ENCODE measurements at places on chromosomes 3 and 15. TPM values are rescaled to one million over a fixed set of nuclear protein-coding genes. Genes with fewer than 3 reads are reported as not detected.
A peak's percentile ranks its signal among the peaks of the same experiment; 100 is the strongest.

DNA sequence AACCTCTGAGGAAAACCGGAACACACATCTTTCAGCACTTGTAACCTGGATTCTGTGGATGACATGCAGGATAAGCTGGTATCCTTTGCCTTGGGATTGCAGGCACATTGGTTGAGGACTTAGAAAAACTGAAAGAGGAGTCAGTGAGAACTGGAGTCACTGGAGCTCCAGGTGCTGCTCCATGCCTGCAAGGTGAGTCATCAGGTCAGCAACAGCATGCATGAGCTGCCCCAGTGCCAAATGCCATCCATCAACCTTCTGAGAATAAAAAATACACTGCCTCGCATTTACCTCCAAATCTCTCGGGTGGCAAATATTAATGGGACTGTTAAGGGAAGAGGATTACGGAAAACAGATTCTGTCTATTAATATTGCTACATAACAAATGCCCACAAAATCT lies 729.1 kb downstream of the NTRK3 start:
- DNase-seq = no peak

- no peak for DNase-seq
These were observed 255.3 kb upstream of the UBE2E2 start for GRCh38 chr3:22947851-22948250.

OSBPL10 gene
- 5.1 TPM for total RNA-seq

GRCh38 chr3:47961815-47962606 lies 54.2 kb downstream of the MAP4 start:
- no peak for DNase-seq

DNA sequence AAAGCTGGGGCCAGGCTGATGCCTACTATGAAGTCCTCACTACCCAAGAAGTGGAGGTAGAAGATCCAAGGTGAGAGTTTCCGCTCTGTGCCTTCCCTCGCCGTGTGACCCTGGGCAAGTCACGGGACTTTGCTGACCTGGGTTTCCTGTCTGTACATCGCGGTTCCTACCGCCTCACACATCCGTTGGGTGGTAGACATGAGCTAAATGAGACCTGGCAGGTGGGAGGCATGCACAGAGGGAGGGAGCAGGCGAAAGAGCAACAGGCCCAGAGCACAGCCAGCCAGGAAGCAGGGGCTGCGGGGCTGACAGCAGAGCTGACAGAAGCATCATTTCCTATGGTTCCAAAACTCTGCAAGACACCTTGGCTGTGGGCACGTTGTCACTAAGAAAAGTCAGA lies 157.3 kb upstream of the BHLHE40 start:
- DNase-seq = no peak

DNA sequence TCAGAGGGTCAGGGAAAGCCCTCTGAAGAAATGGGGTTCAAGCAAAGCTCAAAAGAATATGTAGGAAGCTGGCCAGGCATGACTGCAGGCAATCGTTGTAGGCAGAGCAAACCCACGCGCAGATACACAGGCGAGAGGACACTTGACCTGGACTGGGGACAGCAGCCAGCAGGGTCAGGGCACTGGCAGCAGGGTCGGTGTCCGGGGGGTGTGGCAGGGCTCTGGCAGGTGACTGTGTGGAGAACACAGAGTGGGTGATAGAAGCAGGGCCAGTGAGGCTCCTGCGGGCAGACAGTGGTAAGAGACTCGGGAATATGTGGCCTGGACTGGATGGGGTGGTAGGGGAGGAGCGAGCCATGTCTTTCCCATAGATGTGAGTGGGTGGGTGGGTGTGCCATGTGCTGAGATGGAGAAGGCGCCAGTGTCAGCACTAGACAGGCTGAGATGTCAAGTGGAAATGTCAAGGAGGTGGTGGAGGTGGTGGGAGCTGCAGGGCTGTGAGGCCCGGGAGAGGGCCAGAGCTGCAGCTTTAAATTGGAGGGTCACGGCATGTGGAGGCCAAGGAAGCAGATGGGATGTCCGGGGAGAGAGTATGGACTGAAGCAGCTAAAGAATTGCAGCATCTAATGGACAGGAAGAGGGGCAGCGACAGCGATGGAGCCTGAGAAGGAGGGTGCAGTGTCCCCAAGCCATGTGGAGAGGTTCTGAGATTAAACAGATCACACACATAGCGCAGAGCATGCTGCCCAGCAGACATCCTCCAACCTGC lies 13.4 kb downstream of the TMEM43 start:
- no peak for DNase-seq

GRCh38 chr15:50883903-50884302 lies 24.6 kb upstream of the AP4E1 start:
- DNase-seq = no peak

DNA sequence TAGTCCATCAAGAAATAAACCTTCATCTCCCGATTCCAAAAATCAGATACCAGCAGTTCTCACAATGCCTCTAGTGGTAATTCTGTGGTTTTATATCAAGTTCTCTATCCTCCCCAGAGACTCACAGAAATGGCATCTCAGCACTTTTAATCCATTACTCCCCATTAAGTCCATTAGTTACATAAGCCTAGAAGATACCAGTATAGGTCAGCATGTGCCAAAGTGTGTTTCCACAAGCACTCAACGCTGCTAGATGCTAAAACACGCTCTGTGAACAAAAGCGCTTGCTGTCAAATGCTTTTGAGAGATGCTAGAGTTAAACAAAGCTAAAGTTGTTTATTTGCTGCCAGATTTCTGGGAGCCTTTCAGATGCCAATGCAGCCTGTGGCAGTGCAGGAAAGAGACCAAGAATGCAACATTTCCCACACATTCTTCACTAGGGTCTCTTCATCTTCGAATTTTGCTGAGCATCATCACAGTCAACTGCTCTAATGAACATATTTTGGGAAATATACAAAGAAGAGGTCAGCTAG lies 918.8 kb upstream of the CFAP20DC start:
- no peak for DNase-seq

GRCh38 chr3:37256447-37256846 lies 82.1 kb upstream of the LRRFIP2 start:
- DNase-seq = no peak

DNA sequence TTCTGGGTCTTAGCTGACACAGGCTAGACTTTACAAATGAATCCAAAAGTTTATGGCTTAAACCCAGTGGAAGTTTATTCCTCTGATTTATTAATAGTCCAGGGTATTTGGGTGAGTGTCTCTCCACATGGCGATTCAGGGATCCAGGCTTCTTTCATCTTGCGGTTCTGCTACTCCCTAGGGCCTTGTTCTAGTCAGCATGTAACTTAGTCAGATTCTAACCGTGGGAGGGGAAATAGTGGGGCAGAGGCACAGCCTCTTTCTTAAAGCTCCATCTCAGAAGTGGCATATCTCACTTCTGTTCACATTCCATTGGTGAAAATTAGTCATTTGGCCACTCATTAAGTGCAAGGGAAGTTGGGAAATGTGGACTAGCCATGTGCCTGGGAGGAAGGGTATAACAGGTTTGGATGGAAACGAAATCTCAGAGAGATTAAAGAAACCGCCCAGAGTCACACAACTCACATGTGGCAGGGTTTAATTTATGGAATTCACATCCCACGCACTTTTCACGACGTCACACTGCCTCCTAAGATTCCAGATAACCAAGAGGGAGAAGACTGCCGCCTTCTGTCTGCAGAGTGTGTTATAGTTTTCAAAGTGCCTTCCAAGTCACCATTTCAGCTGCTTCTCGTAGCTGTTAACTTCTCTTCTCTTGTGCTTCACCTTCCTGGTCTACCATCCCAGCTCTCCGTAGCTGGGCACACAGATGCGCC lies 11.4 kb upstream of the RASGRF1 start:
- no peak for DNase-seq

- peak; percentile 1 for DNase-seq
These were observed 8.7 kb upstream of the CAMK1 start for GRCh38 chr3:9778143-9779074.

DNA sequence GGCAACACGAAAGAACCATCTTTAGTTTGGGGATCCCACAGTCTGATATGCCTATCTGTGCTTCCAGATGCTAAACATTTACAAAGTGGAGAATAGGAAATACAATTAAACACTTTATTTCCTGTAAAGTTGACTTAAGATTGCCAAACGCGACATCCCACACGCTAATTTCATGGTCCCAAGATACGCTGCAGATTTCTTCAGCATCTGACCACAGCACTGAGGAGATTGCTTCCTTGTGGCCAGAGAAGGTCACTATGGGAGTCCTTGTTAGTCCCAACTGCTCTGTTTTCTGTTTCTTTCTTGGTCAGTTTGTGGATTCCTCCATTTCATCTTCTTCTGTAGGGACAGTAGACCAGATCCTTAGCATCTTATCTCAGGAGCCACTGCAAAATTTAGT lies 43.3 kb downstream of the ASB7 start:
- DNase-seq = no peak

ILDR1 gene
- 0.38 TPM for total RNA-seq

DNA sequence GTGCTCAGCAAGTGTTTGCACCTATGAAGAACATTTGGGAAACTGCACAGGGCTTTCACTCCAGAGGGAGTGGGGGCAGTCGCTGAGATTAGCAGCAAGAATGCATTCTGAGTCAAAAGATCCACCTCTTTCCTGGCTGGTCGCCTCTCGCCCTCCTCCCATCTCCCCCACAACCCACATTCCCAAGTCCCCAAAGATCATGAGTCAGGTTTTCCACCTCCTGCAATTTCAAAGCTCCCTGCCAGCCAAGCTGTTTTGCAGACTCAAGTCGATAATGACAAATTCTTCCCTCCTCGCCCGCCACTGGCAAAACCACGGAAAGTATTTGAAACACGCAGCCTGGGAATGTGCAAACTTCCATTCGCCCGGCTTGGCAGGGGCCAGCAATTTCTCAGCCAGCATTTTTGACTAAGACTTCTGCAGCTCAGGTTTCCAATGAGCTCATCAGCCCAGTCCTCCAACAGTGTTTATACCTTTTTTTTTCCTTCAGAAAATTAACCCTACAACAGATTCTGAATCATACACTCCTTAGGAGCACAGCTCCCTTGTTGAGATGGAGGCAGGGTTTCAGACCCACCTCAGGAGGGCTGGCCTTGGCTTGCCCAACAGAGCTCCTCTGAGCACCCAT lies 181.4 kb downstream of the SMAD6 start:
- DNase-seq = peak; percentile 92

DNA sequence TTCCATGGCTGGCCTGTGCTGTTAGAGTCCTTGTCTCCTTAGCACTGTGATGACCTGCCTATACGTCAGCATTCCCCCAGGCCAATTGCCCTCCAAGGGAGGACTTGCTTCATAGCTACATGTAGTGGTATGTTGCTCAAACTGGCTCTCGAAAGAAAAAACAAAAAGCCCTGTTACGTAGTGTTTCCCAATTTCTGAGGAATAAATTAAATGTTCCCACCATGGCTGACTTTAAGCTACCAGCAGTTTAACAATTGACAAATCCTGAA lies 54.6 kb downstream of the WNT7A start:
- no peak for DNase-seq

ZDHHC23 gene
- total RNA-seq = 3.0 TPM

ADCY5 gene
- total RNA-seq = 225 TPM

- DNase-seq = no peak
These were observed 34.0 kb downstream of the ESYT3 start for GRCh38 chr3:138468451-138468850.

P2RY13 gene
- 1.0 TPM for total RNA-seq

ADGRG7 gene
- not detected for total RNA-seq

ITIH3 gene
- 0.35 TPM for total RNA-seq

- DNase-seq = peak; percentile 50
These were observed 39.8 kb downstream of the RIOX2 start for GRCh38 chr3:97932387-97932801.

DNA sequence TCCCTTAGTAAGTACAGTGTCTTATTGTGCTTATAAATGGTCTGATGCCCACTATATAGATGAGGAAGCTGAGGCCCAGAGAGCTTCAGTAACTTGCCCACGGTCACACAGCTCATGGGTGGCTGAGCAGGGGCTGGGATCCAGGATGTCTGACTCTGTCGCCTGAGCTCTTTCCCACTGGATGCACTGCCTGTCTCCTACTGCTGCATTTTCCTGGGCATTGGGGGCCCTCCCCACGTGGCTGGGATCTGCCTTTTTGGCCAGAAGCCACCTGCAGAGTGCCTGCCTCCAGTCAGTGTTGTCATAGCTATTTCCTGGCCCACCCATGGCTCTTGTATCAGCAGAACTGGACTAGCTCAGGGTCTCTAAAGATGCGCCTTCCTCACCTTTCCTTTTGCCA lies 57.5 kb upstream of the TAMM41 start:
- DNase-seq = no peak

GRK7 gene
- total RNA-seq = not detected

BCL2A1 gene
- total RNA-seq = 0.43 TPM

GRCh38 chr3:178960181-178960580 lies 111.4 kb downstream of the ZMAT3 start:
- no peak for DNase-seq

DNA sequence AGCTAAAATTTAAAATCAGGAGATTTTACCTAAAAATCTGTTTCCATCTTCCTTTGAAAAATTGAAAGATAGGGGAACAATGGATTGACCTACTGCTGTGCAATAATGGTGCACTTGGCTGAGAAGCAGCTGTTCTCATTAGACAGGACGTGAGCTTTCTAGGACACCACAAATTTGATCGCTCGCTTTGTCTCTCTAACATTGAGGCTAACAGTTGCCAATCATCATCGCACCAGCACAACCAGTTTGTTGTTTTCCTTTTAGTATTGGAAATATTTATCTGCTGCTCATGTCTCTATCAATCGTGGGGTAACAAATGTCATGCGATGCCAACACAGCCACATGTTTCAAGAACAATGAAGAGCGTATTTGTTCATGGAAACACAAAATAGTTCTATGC lies 228.8 kb upstream of the P2RY1 start:
- DNase-seq = no peak
